ENCODE measurements at places on chromosomes 5 and 9.
A peak's percentile ranks its signal among the peaks of the same experiment; 100 is the strongest.

- DNase-seq: no peak
Observed at GRCh38 chr5:16418471-16418922, 47.1 kb downstream of the ZNF622 start.

DNA sequence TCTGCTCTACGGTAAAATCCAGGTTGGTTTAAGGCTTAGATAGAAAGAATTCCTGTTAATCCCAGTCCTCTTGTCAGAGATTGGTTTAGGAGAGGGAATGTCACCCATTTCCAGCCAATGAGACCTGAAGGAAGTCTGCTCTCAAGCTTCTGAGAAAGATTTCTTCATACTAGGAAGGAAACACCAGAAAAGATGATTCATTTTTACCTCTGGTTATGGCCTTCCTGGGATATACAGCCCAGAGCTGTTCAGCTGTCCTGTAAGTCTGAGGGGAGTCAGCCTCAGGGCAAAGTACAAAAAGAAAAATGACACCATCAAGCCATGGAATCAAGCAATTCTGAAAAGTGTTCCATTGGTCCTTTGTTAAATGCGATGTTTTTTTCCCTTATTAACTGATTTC, 18.6 kb upstream of the CFAP95 start:
- no peak for DNase-seq

- DNase-seq: no peak
Observed at GRCh38 chr5:103393101-103393754, 134.7 kb downstream of the MACIR start.

DNA sequence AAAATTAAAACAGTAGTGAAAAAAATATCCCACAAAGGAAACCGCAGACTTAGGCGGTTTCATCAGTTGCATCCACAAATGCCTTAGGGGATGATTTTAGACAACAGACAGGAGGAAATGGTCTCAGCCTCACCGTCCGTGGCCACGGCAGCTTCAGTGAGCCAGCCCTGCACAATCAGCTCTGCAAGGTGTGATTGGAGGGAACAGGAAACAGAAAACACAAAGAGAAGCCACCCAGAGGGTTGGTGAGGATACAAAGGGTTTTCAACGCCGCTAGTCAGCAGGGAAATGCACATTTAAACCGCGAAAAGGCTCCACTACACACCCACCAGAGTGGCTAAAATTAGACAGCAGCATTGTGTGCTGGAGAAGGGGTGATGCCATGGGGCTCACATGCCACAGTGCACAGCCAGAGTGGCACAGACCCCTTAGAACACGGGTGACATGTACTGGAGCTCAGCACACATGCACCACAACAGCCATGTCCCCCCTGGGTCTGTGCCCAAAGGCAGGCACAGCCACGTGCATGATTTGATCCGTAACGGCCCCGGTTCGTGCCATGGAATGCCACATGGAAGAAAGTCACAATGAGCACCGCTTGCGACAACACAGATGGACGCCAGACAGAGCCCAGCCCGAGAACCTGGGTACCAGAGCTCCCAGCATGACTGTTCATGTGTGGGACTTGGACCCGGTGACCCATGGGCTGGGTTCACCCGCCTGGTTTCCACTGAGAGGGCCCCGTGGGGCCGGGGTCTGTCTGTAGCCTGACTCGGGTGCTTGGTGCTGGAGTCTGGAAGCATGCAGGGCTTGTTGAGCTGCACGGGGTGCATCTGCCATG, 18.3 kb upstream of the TERT start:
- no peak for DNase-seq

- DNase-seq: no peak
Observed at GRCh38 chr5:115428676-115429075, 115.9 kb downstream of the FEM1C start.

DNA sequence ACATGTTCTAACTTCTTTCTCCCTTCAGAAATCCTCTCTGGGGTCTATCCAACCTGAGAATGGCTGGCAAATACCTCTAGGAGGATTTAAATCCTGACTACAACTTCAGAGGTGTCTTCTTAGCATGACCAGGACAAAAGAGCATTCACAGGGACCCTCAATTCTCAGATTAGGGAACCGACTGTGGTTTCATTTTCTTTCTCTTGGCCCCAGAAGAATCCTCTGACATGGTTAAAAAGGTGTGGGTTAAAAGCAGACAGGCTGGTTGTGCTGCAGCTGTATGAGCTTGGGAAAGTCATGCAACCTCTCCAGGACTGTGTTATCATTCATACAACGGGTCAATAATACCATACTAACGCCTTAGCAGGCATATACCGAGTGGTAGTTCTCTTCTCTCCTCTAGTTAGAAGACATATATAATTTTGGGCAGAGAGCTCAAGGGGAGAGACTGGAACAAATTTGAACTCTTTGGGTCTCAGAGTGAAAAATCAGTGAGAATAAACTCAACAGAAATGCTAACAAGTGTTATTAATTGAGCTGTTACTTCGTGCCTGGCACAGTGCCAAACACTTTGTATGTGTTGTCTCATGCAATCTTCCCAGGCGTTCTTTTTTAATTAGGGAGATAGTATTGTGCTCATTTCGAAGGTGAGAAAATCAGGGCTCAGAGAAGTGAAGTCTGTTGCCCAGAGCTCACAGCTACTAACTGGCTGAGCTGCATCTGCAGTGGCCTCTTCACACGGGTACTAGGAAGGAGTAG, 35.2 kb downstream of the INSYN2B start:
- no peak for DNase-seq

DNA sequence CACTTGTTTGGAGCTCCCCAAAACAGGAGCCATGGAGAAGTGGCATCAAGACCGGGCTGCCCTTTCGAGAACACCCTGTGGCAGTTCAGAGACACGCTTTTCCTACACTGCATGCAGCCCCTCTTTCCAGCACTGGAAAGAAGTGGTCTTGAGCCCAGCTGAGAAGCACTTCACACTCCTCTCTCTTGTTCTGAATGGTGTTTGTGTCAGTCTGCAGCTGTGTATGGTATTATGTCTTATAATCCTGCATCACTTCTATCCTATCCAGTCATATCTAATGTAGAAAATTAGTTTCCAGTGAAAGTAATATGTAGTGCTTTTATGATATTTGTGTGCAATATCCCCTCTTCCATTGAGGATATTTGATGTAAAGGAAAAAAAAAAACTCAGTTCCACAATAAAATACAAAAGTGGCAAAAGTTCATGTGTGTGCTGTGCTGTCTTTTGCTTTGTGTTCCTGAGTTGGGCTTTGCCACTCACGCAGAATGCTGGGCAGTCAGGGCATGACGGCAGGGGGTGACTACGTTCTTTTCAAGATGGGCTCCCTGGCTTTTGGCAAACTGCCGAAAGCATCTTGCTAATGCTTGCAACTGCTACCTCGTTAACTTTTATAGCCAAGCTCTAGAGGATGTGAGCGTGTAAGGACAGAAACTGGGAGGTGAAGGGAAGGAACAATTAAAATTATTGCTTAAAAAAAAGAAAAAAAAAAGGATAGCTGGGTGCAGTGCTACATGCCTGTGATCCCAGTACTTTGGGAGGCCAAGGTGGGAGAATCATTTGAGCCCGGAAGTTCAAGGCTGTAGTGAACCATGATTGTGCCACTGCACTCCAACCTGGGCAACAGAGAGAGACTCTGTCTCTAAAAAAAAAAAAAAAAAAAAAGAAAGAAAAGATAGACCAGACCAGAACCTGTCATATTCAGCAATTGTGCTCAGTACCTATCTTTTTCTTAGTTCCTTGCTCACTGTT, 102.2 kb downstream of the MAP1B start:
- peak; percentile 23 for DNase-seq

DNA sequence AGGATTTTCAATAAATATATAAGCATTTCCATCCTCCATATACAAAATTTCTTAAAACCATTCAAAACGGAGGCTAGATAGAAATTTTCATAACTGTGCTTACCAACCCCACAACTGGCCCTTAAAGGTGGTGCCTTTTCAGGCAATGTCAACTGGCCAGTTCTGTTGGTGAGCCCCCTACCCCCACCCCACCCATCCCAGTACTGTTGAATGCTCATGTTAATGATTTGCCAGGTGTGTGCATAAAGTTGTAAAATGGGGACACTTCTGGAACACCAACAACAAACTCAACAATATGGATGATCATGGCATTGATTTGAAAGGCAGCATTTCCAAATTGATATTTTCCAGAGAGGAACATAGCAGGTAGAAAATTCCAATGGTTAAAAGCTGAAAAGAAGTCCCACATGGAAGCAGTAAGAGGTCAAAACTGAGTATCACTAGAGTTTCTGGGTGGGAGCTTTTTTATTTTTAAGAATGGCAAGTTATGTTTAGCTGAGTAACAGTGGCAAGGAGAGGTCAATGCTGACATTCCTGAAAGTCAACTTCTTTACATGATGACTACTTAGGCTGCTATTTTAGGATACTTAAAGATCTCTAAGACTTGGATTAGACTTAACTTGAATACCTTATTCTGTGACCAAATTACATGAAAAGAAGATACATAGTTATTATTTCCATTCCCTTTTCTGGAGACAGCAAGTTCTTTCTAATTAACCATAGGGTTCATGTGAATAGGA, 2.7 kb downstream of the LEAP2 start:
- no peak for DNase-seq

GRCh38 chr5:143534761-143535154, 131.3 kb upstream of the NR3C1 start:
- DNase-seq: no peak
